ENCODE measurements at places on chromosomes 6 and 20.

DNA sequence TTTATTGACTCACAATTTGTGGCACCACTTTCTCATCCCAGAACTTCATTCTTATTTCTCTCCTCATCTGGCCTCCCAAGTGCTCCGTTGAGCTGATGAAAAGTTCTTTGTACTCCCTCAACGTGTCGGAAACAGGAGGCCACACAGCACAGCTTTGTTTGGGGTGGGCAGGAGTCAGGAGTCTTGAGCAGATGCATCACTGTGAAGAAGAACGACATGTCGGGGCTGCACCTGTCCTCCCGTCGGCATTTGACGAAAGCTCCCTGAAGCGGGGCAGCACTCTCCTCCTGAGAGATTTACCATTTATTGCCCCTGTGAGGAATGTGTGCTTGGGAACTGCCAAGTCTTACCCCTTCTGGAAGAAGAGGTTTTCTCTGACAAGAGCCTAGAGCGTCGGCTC is 28.1 kb downstream of the TAF8 start:
- DNase-seq, result no peak

DNA sequence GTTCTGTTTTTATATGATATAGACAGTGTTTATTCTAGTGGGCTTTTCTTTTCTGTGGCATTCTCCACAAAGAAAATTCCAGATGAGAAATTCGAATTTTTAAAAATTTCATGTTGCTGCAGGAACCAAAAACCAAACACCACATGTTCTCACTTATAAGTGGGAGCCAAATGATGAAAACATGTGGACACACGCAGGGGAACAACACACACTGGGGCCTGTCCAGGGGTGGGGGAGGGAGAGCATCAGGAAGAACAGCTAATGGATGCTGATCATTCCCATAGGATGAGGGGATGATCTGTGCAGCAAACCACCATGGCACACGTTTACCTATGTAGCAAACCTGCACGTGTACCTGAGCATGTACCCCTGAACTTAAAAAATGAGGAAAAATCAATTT is 499.0 kb upstream of the SLC35B3 start:
- DNase-seq, result no peak

GRCh38 chr6:97412511-97412910 is 129.5 kb upstream of the MMS22L start:
- DNase-seq, result no peak

GRCh38 chr6:49264909-49265308 is 198.1 kb downstream of the MMUT start:
- DNase-seq, result peak; percentile 48

- no peak for DNase-seq
These were observed 18.1 kb downstream of the PMEPA1 start for GRCh38 chr20:57691699-57692098.

- no peak for DNase-seq
These were observed 161.8 kb downstream of the KCNQ5 start for GRCh38 chr6:72783666-72784065.

- DNase-seq, result no peak
These were observed 29.9 kb upstream of the ZNF184 start for GRCh38 chr6:27502508-27503435.
